Caki2 (cell line): ENCODE measurements at places on chromosomes 7 and 10.
A peak's percentile ranks its signal among the peaks of the same experiment; 100 is the strongest.

- DNase-seq: no peak
These were observed 93.1 kb downstream of the CARD11 start for GRCh38 chr7:2950578-2950977.

GRCh38 chr7:102843850-102844249 lies 69.0 kb upstream of the LRRC17 start:
- DNase-seq: no peak

- peak; percentile 55 for DNase-seq
These were observed 683 bp upstream of the ENTPD7 start for GRCh38 chr10:99658622-99659030.

GRCh38 chr10:51074238-51075028 lies at the start of gene PRKG1:
Gene PRKG1 (plus strand): TSS chr10:51074487.
- DNase-seq: peak; percentile 40
